ENCODE measurements at places on chromosomes 16 and 17. TPM values are rescaled to one million over a fixed set of nuclear protein-coding genes. Genes with fewer than 3 reads are reported as not detected.
A peak's percentile ranks its signal among the peaks of the same experiment; 100 is the strongest.

Gene ZNF469
- 0.63 TPM for total RNA-seq

Gene DNAAF8
- 0.13 TPM for total RNA-seq

Gene SMIM5
- total RNA-seq, result 0.35 TPM

Gene PROCA1
- 7.6 TPM for total RNA-seq

Gene NLRC5
- total RNA-seq, result 481 TPM

Gene PIRT
- not detected for total RNA-seq

Gene STH
- total RNA-seq, result not detected

Gene DNASE1L2
- 3.3 TPM for total RNA-seq

Gene TSPOAP1
- 19.9 TPM for total RNA-seq

Gene CRYBA1
- not detected for total RNA-seq

Gene TOM1L1
- total RNA-seq, result not detected

DNA sequence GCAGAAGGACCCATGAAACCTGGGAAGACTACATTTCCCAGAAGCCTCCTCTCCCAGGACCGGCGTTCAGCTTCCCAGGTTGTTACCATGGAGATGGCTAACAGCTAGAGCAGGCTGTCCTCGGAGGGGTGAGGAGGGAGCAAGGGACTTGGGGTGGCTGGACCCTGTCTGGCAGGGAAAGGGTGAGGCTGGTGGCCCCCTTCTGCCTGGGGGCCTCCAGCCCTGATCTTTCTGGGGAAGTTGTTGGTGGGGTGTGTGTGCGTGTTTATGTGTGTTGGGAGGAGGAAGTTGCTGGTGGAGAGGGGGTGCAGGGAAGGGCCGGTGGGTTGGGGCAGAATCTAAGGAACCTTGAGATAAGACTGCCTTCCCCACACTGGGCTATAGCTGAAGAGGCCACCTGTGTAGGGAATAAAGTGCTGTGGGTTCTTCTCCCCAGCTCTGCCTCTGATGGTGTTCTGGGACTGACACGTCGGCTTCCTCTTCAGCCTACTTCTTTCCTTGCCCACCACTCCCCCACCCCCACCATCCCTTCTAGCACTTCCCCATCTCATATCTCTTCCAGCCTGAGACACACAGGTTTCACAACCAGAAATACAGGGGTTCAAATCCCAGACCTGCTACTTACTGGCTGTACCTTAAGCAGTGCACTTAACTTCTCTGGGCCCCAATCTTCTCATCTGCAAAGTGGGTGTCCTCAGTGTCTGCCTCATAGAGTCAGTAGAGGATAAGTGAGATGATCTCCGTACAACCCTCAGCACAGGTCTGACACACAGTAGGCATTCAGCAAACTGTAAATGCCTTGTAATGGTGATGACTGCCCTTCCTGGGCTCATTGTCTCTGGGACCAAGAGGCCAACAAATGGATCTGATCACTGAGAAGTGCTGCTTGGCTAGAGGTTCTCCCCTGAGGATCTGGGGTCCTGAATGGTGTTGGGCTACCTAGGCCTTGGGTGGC, at the start of gene DRC7:
DRC7 (plus strand) TSS at position 82 of the 955 bp plus-strand sequence. CDS start 3,144 bp downstream, outside the sequence.
- no peak for DNase-seq

- DNase-seq, result no peak
These were observed 677 bp downstream of the CBX1 start for GRCh38 chr17:48100591-48101011.

GRCh38 chr16:51008607-51009006, 142.5 kb downstream of the SALL1 start:
- no peak for DNase-seq

DNA sequence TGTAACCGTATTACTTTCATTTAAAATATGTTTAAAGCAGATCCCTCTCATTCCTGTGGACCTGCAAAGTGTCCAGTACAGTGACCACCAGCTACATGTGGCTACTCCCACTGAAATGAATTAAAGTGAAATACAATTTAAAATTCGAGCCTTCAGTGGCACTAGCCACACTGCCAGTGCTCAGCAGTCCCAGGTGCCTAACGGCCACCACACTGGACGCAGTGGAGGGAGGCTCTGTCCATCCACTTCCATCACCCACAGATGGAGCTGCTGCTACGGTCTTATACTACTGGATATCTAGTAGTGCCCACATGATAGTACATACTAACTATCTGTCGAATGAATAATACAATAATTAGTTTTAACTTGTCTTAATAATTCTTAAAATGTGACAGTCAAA, 2.3 kb upstream of the CBX2 start:
- no peak for DNase-seq

GRCh38 chr17:41521574-41522261, 3.0 kb upstream of the KRT15 start:
- DNase-seq, result no peak

- no peak for DNase-seq
These were observed 15.3 kb downstream of the SGCA start for GRCh38 chr17:50181144-50181543.

DNA sequence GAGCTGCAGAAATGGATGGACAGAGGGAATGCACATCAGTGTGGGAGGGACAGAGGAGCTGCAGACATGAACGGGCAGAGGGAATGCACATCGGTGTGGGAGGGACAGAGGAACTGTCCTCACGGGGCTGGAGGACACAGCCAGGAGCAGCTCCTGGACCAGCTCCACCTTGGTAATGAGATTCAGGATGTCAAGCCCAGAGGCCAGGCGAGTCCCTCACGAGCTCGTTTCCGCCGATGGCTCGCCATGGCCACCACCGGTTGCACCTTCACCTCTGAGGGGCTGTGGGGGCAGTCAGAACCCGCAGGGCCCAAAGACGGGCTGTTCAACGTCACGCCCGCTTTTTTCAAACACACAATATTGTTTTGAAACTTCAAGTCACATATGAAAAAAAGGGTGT, 56.2 kb downstream of the RPH3AL start:
- no peak for DNase-seq

- DNase-seq, result no peak
These were observed 141.6 kb downstream of the PRKCA start for GRCh38 chr17:66444031-66444430.

GRCh38 chr17:17060930-17061329, 18.7 kb downstream of the MPRIP start:
- DNase-seq, result no peak

DNA sequence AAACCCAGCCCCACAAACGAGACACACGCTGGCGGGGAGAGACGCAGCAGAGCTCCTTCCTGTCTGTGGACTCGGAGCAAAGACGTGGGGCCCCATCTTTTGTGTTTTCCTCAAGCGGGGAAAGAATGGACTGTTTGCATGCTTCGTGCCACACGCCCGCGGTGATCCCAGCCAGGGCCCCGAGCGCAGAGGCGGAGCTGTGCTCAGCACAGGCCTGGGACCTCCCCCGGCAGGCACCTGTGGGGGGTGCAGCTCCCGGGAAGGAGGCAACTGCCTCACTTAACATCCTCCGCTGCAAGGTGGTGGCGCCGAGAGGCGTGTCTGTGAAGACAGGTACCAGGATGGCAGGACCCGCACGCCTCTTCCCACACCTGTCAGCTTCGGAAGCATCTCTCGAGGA, 19.1 kb downstream of the TRARG1 start:
- DNase-seq, result peak; percentile 50

DNA sequence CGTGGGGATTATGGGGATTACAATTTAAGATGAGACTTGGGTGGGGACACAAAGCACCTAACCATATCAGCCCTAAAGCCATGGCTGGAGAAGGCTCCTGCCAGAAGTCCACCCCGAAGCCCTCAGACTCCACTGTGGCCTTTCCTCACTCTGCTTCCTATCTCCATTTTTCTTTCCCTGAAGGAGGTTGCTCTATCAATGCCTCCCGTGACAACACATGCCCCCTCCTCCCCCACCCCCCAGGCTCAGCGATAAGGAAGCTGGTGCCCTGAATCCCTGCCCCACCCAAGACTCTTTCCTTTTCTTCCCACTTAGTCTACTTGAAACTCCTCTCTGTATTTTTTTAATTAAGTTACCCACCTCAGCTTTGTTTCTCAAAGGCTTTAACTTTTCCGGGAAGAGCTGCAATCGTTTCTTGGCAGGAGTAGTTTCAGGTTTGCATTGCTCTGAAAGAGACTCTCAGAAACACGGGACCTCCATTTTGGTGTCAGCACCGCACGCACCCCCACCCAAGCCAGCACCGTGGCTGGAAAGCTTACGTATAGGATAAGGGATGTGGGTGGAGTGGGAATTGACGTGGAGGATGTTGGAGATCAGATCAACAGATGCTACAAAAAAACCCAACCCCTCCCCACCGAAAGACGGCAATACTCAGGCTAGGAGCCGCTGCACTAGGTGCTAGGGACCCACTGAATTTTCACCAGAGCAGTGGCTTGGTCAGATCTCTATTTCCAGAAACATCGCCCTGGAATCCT, 15.2 kb upstream of the CA4 start:
- DNase-seq, result peak; percentile 45

DNA sequence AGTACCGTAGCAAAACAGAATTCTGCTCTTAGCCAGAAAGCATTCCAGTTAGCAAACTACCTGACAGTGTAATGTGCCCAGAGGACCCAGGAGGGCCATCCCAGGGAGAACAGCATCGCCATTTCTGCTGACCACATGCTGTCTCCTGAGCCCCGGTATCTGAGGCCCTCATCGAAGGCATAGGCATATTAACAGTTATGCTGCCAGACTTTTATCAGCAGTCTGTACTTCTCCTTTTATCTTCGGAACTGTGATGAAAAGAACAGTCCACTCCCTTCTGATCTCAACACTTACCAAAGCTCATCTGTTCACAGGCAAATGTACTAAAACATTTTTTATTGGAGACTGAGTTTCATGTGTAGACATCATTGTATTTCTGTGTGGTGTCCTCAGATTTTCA, 236.4 kb downstream of the PRKCA start:
- DNase-seq, result no peak

GRCh38 chr17:41413353-41413957, 10.9 kb downstream of the KRT37 start:
- DNase-seq, result no peak

DNA sequence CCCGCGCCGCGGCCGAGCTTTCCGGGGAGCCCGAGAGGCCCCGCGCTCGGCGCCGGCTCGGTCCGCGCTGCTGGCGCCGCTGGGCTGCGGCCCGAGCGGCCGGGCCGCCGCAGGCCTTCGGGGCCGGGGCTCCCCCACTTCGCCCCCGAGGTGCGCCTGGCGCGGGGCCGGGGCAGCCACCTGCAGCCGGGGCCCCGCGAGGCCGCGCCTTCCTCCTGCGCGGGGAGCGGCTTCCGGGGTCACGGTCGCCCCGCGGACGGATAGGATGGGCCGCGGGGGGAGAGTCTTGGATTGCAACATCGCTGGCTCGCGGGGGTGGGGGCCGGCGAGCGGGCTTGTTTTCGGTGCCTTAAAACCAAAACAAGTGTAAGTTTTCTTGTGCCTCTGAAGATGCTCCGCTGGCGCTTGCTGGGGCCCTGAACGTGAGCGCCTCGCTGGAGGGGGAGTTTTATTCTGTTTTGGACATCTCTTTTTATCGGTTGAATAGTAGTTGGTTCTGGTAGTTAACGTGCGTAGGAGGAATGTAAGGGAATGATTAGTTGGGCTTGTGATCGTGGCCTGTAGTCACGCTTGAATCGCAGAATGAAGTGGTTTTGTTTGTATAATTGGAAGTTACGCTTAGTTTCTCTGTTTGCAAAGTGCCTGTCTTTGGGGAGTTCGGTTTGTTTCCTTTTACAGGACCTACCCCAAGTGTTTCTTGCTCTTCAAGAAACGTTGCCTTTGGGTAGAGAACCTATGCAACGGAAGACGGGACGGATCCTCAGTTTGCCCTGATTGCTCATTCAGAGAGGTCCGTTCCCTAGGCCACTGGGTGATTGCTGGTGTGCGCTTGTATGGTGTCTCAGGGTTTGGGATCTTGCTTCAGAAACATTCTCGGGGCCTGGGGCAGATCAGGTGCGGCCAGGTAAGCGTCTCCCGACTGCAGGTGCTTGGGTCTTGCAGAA, 724 bp downstream of the UBE2I start:
- peak; percentile 64 for DNase-seq

GRCh38 chr17:38328620-38329019, 15.1 kb downstream of the GPR179 start:
- no peak for DNase-seq

- no peak for DNase-seq
These were observed 73.0 kb downstream of the ERCC4 start for GRCh38 chr16:13992976-13993375.

DNA sequence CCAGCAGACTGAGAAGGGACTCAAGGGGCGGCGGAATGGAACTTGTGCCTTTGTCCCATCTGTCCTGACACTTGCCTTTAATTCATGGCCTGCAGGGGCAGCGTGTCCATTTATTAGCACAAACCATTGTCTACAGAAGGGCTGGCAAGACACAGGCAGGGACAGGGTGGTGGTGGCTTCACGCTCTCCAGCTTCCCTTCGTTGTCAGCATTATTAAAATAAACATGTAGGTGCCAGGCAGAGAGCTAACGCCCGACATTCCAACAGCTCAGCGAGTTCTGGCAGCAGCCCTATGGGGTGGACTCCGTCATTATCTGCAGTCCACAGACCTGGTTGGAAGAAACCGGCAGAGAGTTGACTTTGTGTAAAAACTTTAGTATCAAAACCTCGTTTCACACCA, 16.3 kb downstream of the DNAI2 start:
- DNase-seq, result no peak

DNA sequence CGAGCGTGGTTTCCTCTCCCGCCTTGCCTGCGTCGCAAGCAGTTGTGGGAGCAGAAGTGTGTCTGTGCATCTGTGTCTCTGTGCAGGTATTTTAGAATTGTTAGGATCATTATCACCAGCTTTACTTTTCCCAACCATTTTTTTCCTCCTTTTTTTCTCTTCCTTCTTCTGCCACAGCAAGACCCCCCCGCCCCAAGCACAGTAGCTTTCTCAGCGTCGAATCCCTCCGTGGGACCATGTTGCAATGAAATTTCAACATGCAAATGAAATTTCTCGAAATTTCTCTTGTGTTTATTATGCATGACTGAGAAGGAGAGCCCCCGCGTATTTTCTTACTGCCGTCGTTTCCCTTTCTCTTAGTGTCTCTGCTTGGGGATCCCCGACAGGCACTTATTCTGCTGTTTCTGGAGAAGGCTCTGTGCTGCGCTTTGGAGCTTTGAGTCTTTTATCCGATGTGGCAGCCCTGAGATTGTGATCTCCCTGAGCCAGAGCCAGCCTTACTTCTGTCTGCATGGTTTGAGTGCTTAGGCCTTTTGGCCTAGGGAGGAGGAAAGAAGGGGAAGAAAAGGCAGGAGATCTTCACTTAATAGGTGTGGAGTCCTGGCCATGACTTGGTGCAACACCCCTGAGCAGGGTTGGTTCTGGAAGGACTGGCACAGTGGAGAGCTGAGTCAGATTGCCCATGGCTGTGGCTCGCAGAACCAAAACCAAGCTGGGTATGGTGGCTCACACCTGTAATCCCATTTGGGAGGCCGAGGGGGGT, 5.0 kb downstream of the ARMC7 start:
- DNase-seq, result no peak

- peak; percentile 94 for DNase-seq
These were observed at the start of gene PRR11 for GRCh38 chr17:59155439-59156177. Gene PRR11, plus strand, starts transcription at chr17:59155746. Its CDS starts 14,007 bp downstream, at chr17:59169753.
